Neural progenitor cell (in vitro differentiated cells): ENCODE measurements at places on chromosomes 3 and 15. TPM values are rescaled to one million over a fixed set of nuclear protein-coding genes. Genes with fewer than 3 reads are reported as not detected.
A peak's percentile ranks its signal among the peaks of the same experiment; 100 is the strongest.

The CLDN11 gene
- 1.6 and 2.0 TPM in 2 replicates for total RNA-seq

DNA sequence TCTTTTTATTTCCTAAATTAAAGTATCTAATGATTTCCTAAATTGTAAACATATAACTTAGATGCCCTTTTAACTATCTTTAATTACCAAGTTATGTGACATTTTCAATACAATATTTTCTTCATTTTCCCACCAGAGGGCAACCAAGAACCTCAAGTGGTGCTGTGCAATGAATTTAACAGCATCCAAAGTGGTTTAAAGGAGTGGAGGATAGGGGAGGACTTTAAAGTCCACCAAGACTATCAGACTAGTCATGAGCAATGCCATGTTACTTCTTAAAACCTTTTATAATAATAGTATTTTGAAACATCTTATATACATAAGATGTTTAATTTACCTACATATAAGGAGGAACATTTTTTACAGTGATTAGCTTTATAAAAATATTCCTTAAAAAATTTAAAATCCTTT is 74.4 kb downstream of the DLG1 start:
- peaks cover 11% of the 10 kb centered on the region for H3K4me1 ChIP-seq
- H3K4me3 ChIP-seq: no peak overlapping the region
- DNase-seq: peak; percentile 71

DNA sequence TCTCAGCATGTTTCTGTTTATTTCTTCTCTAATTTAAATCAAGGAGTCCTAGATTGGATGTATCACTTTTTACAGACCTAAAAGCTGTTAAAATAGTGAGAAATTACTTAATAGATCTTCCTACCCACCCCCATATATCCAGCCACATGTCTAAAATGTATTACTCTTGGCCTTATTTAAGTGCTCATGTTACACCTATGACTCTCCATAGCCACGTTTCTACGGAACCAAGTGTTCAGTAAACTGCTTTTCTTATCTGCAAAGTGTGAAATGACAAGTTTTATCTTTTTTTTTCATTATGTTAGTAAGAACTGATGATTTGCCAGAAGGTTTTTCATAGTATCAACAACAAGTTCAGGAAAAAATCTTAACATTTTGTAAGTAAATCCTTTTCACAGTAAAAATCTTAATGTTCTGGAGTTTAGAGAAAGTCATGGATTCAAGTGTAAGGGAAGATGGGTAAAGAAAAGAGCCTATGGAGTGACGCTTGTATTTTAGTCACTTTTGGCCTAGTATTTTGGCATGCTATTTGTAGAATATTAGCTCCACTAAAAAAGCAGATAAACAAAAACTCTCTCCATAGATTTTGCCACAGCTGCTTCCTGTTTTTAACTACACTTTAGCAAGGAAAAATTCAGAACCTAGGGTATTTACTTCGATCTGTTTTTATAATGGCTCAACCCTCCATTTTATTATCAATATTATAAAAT is 41.2 kb upstream of the IGSF10 start:
- DNase-seq: no peak
- no peaks in the 10 kb centered on the region for H3K27me3 ChIP-seq
- H3K4me3 ChIP-seq: no peak overlapping the region
- no peaks in the 10 kb centered on the region for H3K36me3 ChIP-seq
- H3K27ac ChIP-seq: no peak overlapping the region
- no peaks in the 10 kb centered on the region for H3K4me1 ChIP-seq

The ROBO1 gene
- 168 and 169 TPM in 2 replicates for total RNA-seq

- H3K27ac ChIP-seq: no peak overlapping the region
- no peak overlapping the region for H3K4me3 ChIP-seq
- no peaks in the 10 kb centered on the region for H3K36me3 ChIP-seq
- DNase-seq: no peak
- H3K4me1 ChIP-seq: peaks cover 31% of the 10 kb centered on the region
- no peaks in the 10 kb centered on the region for H3K27me3 ChIP-seq
Measured at GRCh38 chr15:25740383-25741255, 122.5 kb downstream of the ATP10A start.

DNA sequence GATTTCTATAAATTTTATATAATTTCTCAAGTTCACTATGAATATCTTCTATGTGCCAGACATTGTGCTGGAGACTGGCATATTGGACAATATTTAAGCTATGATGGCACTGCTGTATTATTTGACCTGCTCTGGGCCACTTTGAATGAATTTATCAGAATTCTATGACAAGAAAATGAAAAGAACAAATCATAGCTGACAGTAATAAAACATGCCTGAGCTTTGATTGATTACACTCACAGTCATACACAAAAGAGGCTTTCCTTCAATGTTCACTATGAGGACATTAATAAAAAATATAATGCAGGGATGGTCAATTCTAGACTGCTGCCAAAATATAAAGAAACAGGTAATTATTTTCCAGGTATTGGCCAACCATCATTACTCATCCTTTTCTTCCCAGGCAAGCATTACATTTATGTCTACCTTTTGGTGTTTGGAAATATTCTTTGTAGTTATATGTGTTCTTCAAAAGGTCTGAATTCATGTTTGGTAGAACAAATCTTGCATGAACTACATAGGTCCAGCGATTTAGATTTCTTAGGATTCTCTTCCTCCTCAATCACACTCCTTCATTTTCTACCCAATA is 81.0 kb upstream of the ALCAM start:
- H3K4me3 ChIP-seq: no peak overlapping the region
- no peaks in the 10 kb centered on the region for H3K27me3 ChIP-seq
- H3K4me1 ChIP-seq: no peaks in the 10 kb centered on the region

The GABRR3 gene
- total RNA-seq: not detected in 2 replicates

DNA sequence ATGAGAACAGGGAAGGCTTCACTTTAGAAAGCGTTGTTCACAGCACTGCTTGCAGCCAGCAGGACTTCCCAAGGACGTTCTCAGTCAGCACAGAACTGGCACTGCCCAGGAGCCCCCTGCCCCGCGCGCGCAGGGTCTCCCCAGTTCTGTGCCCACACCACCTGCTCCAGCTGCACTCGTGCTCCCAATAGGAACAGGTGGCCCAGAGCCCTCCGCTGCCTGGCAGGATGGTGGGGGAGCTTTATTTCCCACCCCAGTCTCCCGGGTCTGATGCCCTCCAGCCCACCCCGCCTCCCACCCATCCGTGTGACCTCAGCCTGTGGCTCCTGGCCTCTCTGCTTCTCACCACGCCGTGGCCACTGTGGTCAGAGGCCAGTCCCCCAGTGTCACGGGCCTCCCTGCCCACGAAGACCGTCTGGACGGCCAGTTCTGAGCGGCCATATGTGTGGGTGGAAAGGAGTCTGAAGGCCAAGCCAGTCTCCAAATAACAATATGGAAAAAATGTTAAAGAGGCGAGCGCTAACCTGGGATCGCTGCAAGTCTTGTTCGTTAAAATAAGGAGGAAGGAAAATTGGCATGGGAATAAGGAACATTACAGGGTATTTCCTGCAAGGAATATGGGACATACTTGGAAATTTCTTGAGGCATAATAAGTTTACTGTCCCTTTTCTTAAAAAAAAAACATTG is 54.6 kb upstream of the PCSK6 start:
- no peak overlapping the region for H3K27ac ChIP-seq
- H3K4me3 ChIP-seq: no peak overlapping the region
- peaks cover 5% of the 10 kb centered on the region for H3K4me1 ChIP-seq
- no peaks in the 10 kb centered on the region for H3K27me3 ChIP-seq
- H3K36me3 ChIP-seq: no peaks in the 10 kb centered on the region

- DNase-seq: no peak
- no peak overlapping the region for H3K4me3 ChIP-seq
- no peaks in the 10 kb centered on the region for H3K27me3 ChIP-seq
- no peak overlapping the region for H3K27ac ChIP-seq
Measured at GRCh38 chr3:184757022-184757651, 45.3 kb upstream of the MAGEF1 start.

The GPR149 gene
- total RNA-seq: not detected in 2 replicates
